ENCODE measurements at places on chromosomes 16 and 17.

DNA sequence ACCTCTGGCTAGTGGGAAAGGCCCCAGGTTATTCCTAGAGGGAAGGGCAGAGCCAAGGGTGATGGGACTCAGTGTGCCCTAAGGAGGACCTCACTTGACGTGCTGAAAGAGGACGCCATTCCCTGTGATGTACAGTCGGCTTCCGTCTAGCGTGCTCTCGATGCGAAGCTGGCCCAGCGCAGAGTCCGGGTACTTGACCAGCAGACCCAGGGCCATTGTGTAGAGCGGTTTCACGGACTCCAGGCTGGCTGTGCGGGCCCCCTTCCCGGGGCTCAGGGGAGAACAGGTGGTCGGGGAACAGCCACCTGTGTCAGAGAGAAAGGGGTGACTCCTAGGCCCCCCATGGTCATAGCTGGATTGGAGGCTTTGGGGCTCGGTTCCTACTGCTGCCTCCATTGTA is 19.9 kb downstream of the PLEKHG4 start:
- DNase-seq, result no peak

DNA sequence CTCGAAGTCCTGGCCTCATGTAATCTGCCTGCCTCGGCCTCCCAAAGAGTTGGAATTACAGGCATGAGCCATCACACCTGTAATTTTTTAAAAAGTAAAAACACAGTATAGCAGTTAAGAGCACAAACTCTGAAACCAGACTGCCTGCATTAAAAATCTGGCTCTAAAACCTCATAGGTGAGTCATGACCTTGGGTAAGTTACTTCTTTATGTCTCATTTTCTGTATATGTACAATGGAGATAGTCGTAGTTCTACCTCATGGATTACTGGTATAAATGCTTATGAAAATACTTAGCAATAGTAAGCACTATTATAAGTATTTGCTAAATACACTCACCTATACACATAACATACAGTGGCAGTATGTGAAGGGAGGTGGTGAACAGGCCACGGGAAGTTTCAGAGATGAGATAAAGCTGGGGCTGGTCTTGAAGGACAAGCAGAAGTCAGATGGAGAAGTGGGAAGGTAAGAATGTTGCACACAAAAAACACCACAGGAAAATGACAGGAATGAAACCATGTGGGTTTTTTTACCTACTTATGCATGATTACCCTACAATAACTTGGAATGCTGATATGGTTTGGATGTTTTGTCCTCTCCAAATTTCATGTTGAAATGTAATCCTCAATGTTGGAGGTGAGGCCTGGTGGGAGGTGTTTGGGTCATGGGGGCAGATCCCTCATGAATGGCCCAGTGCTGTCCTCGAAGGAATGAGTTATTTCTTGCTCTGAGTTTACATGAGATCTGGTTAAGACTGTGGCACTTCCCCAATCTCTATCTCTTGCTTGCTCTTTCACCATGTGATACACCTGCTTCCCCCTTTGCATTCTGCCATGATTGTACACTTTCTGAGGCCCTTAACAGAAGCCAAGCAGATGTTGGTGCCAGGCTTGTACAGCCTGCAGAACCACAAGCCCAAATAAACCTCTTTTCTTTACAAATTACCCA is 33.9 kb downstream of the ZNF652 start:
- no peak for DNase-seq

DNA sequence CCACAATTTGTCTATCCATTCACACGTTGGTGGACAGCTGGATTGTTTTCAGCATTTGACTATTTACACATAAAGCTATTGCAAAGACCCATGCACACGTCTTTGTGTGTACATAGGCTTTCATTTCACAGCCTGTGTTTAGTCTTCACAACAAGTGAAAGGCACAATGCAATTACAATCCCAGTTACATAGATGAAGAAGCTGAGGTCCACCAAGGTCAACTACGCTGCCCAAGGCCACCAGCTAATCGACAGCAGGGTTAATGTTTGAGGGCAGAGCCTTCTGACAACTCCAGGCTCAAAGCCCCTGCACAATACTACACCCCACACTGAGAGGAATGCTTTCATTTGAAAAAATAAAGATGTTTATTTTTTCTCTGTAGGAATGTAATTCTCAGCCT is 93.6 kb upstream of the CDH13 start:
- no peak for DNase-seq

GRCh38 chr17:419073-419735 is 66.6 kb upstream of the RPH3AL start:
- no peak for DNase-seq

DNA sequence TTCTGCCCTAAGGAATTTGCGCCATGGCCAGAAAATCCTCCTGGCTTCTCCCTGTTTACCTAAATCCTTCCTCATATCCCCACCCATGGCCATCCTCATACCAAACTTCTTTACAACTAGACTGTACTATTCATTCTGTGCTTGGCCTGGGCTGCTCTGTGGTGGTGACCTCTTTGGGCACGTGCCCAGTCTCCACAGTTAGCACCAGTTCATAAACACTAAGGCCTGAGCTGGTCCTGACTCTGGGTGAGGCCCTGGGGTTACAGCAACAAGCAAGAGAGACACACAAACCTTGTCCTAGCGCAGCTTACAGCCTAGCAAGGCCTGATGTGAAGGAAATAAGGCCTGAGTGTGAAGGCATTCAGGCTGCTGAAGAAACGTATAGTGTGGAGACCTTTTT is 3.1 kb upstream of the ATXN7L3 start:
- DNase-seq, result no peak

- DNase-seq, result peak; percentile 53
Measured at GRCh38 chr16:1347286-1347855, 4.3 kb downstream of the TSR3 start.
